Stimulated activated CD8-positive, alpha-beta memory T cell treated with anti-CD3 and anti-CD28 coated beads, Interleukin-15, amount 100 ng/mL, for 24 hours (primary cell): ENCODE measurements at places on chromosomes 3 and 15.

GRCh38 chr15:85010071-85010385 lies 28.4 kb downstream of the PDE8A start:
- no peak for DNase-seq

DNA sequence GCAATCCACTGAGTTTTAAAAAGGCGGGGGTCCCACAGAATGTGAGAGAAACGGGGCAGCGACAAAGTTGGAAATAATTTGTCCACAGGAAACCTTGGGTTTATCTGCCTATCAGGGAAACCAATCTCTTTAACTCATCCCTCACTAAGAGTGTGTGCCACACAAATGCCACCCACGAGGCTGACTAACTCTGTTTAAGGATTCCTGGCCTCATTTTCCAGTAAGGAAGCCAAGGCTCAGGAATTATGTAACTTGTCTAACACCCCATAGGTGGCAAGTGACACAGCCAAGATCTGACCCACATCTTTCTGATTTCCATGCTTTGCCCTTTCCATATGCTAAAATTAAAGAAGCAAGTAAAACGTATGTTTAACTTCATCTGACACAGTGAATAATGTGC lies 263.2 kb downstream of the CNTN3 start:
- DNase-seq: no peak

- DNase-seq: no peak
These were observed 11.4 kb downstream of the ZFAND6 start for GRCh38 chr15:80070840-80071239.

DNA sequence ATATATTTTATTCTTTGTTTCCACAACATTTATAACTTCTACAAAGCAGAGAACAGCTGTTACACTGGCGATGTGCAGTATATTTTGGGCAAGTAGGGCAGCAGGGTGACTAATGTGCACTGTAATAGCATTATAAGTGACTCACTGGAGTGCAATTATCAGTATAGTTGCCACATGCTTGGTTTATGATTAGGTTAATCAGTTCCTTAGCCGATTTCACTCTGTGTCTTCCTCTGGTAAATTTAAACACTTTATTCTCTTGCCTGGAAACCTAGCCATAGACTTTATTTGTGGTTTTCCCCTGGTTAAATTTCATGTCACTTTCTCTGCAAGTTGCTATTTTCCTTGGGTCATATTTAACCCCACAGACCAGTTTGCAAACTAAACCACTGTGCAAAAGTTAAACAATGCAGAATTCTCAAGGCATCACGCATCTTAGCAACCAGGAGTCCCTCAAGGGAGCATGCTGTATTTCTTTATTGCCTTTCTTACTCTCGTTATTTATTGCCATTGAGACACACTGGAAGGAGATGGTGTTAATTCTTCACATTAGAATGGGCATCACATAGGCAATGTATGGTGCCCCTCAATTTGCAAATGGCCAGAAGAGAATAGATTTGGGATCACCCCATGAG lies 690.2 kb upstream of the DPPA4 start:
- DNase-seq: no peak

- DNase-seq: no peak
These were observed 24.8 kb downstream of the GABRA5 start for GRCh38 chr15:26891448-26892181.

DNA sequence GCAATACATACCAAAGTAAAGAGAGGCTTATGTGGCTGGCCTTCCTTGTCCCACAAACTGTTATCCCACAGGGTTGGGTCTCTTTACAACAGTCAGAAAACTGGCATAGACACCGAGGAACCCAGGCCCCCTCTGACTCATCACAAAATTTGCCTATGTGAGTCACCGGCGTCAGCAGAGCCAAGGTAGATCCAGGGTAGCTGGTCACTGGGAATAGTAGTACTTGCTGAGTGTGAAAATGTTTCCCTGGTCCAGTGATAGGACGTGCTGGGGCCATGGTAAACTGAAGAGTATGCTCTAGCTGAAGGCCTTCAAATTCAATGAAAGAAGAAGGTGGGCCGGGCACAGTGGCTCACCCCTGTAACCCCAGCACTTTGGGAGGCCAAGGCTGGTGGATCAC lies 27.1 kb upstream of the SKIL start:
- no peak for DNase-seq

- DNase-seq: no peak
These were observed 109.4 kb downstream of the WNT7A start for GRCh38 chr3:13770170-13771169.

DNA sequence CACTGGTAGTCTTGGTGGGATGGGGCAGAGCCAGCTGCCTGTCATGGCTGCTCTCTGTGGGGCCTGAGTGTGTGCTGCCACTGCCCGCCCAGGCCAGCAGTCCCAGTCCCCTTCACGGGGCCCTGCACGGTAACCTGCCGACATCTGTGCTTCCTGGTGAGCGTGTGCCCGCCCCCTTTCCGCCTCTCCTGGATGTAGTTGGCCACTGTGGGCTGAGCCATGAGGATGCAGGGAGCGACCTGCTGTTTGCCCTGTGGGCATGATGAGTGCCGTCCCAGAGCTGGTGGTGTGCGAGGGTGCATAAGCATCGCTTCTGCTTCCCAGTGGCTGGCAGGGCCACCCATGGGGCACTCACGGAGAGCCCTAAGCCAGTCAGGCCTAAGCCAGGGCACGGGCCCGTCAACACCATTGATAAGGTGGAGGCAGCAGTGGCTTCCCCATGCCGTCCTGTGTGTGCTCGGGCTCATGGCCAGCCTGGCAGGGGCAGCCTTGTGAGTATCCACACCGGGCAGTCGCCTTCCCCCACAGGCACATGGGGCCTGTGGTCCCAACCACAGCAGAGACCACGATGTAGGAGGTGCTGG lies 14.6 kb downstream of the PLXNA1 start:
- DNase-seq: no peak

GRCh38 chr3:108241146-108241545 lies 18.9 kb upstream of the IFT57 start:
- no peak for DNase-seq

GRCh38 chr15:35290301-35290721 lies 205.2 kb upstream of the NANOGP8 start:
- no peak for DNase-seq

GRCh38 chr3:79843180-79843579 lies 75.4 kb upstream of the ROBO1 start:
- no peak for DNase-seq

- no peak for DNase-seq
These were observed 55.0 kb upstream of the RPL32 start for GRCh38 chr3:12896063-12896985.

- DNase-seq: no peak
These were observed 58.1 kb downstream of the NGLY1 start for GRCh38 chr3:25724948-25725645.

GRCh38 chr15:74343797-74344127 lies 23.7 kb downstream of the CYP11A1 start:
- DNase-seq: no peak

DNA sequence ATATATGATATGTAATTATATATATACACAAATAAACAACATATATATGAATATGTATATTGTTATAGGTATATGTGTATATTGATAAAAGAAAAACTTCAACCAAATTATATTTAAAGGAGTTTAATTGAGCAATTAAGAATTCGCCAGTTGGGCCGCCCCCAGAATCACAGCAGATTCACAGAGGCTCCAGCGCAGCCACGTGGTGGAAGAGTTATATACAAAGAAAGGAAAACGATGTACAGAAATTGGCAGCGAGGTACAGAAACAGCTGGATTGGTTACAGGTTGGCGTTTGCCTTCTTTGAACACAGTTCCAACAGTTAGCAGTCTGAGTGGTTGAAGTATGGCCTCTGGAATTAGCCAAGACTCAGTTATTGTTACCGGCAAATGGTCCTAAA lies 137.3 kb upstream of the SLC24A5 start:
- no peak for DNase-seq

DNA sequence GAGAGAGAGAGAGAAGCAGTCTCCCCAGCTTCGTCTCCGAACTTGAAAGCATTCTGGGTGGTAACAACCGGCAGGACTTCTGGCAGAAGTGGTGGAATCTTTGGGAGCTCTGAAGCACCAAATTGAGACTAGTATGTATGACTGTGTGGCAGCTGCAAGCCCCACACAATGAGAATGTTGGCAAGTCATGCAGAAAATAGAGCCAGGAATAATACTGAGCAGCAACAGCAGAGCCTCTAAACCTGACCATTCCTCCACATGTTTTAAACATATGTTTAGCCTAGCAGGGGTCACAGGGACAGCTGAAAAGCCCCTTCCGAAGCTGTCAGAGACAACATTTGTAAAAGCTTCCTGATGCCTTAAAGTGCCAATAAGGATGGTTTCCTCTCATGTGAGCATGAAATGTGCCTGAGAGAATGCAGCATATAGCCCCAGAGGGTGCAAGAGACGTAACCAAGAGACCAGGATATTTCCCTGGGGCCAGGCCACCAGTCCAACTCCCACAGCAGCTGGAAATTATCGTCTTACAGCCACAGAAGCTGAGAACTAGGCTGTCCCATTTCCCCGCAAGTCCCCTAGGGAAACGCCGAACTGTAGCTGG lies 178.6 kb upstream of the CCDC54 start:
- DNase-seq: no peak

- DNase-seq: no peak
These were observed 2.1 kb upstream of the GPR27 start for GRCh38 chr3:71751602-71752001.

DNA sequence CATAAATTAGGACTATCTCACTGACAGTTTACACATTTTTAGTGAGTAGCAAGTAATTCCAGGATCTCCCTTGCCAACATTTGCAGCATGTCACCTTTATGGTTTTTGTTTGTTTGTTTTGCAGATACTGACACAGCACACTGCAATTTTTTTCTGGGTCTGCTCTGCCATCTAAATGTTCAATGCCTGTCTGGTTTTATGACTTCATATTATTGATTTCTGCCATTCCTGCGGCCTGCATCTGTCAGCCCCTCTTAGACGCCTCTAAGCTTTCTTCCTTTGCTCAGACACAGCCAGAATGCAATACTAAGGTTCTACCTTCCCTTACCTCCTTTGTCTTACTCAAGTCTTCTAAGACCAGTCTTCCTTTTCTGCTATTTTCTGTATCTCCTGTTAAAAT lies 321.2 kb upstream of the AZI2 start:
- DNase-seq: no peak

DNA sequence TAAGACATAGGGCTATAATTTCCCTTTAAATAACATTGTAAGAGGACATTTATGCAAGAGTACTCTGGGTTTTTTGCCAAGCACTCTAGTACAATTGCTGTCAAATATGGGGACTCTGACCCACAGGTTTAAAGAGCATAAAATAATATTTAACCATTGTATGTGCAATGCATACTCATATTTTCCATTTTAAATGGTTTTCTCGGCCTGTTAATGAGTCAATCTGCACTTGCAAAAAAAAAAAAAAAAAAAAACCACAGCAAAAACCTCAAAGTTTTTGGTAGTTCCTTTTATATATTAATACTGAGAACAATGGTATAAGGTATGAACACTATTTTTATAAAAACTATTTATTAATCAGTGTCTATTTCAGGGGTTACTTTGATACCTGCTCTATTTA lies 304.0 kb upstream of the CBLB start:
- no peak for DNase-seq

GRCh38 chr3:156388497-156389448 lies 166.1 kb downstream of the SSR3 start:
- no peak for DNase-seq

- peak; percentile 63 for DNase-seq
These were observed at the start of gene INKA1 for GRCh38 chr3:49802719-49803464. INKA1 (plus strand) TSS chr3:49803261; CDS start chr3:49803393, 132 bp downstream.

GRCh38 chr15:66721501-66721937 lies 19.5 kb downstream of the SMAD6 start:
- DNase-seq: no peak

DNA sequence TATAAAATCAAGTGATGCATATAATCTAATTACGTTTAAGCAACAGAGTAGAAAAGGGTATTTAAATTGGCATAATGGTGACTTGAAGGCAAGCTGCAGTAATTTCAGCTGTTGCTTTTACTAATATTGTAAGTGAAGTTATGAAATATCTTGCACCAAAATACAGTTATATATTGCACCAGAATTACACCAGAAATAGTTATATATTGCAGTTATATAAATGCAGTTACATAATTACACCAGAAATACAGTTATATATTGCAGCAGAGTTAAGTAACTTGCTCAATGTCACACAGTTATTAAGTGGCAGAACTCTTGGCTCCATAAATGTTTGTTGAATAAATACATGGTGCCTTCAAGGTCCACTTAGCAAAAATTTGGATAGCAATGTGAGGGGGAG lies 51.4 kb downstream of the PCOLCE2 start:
- no peak for DNase-seq

GRCh38 chr3:12400616-12401194 lies 83.6 kb upstream of the TSEN2 start:
- DNase-seq: no peak

DNA sequence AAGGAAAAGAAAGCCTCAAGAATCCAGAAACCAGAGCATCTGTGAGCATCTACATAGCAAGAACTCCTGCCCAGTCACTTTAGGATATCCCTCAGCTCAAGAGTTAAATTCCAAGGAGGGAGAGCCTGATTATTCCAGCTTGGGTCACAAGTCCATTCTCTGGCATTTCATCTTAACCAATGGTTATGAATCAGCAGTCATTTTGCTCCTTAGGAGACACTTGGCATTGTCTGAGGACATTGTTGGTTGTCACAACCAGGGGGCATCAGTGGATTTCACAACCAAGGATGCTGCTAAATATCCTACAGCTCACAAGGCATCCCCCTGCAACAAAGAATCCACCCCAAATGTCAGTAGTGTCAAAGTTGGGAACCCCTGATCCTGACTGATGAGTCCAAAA lies 51.0 kb upstream of the LMCD1 start:
- no peak for DNase-seq

DNA sequence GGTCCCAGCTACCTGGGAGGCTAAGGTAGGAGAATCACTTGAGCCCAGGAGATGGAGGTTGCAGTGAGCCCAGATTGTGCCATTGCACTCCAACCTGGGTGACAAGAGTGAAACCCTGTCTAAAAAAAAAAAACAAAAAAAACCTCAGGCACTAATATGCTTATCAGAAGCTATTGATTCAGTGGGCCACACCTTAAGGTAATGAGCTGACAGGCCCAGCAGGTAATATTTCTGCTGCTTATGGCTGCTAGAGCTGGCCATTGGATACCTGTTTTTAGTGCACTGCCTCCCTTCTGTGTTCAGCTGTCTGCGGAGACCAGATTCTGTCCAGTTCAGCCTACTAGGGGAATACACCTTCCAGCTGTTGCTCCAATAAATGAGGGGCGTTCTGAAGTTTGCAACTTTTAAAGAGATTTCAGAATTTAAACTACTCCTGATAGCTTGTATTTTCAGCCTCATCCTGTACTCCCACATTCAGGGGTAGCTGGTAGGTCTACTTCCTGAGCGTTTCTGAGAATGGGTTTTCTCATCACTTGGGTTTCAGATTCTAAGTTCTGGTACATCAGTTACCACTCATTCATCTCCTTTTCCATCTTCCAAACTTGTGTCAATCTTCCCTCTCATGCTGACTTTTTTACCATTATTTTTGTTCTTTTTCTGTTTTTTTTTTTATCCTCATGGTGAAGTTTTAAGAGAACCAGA lies 69.0 kb downstream of the ATP11B start:
- DNase-seq: no peak

GRCh38 chr3:83632526-83632925 lies 1326.3 kb upstream of the CADM2 start:
- no peak for DNase-seq
